Hypothalamus (tissue), 51 donors: ENCODE measurements at places on chromosomes 6 and 20.

DNA sequence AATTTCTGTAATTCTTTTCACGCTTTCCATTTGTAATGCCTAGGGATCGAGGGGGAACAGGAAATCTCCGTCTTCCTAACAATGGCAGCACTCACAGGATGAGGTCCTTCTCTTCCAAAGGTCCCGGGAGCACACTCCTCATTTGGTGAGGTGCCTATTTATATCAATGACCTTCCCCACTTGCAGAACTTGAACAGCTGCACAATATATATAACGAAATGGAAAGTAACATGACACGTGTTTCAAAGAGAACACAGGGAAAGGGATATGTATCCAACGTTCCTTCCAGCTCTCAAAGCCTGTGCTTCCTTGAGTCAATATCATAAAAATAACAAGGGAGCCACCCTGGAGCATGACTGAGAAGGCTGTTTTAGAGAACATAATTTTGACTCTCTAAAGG lies 78.6 kb upstream of the RBM24 start:
- no peak for DNase-seq

DNA sequence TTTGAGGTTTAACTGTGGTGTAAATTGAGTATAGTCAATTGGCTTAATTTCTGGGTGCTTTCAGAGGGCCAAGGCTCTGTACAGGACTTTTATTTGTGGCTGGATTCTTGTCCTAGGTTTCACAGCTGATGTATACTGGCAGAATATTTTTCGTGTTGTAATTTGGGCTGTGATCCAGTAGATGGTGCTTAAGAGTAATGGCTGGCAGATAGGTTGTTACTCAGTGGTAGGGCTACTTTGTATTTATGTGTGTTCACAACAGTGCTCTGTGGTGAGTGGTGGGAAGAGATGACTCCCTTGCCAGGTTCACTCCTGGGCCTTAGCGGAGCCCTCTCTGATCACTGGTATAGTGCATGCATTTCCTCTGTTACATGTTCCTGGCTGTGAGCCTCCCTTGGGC lies 34.5 kb upstream of the FERMT1 start:
- no peak for DNase-seq

- DNase-seq = no peak
These were observed 266.6 kb downstream of the COL12A1 start for GRCh38 chr6:74939151-74939708.

GRCh38 chr6:56959938-56960337 lies 5.0 kb downstream of the BEND6 start:
- no peak for DNase-seq

- DNase-seq = no peak
These were observed 448 bp upstream of the RNF114 start for GRCh38 chr20:49935746-49936152.

DNA sequence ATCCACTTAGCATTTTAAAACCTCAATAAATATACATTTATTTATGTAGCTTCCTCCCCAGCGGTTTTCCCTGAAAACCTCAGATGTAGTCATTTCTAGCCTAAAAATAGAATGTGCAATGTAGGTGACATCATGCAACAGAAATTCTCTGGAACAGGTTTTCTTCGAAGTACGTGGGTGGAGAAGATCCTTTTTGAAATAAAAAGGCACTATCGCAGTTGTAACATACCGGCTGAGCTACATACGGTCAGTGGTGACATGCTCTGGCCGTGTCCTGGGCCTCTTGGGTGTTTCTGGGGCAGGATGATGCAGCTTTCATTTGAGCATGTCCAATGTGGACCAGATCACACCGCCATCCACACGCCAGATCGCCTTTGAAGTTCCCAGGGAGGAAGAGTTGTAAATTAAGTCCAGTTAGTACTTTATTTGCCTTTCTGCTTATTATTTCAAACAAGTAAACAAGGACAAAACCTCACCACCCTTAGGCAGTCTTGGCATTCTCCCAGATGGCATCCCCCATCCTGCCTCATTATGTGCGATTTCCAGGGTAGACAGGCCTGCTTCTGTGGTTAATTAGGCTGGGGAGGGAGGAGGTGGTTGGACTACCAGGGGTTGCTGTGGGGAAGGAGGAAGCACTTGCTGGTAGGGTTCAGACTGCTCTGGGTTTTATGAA lies 109.5 kb upstream of the CLDN20 start:
- no peak for DNase-seq
